GM12878 (cell line): ENCODE measurements at places on chromosomes 4 and X. TPM values are rescaled to one million over a fixed set of nuclear protein-coding genes. Genes with fewer than 3 reads are reported as not detected.
A peak's percentile ranks its signal among the peaks of the same experiment; 100 is the strongest.

DNA sequence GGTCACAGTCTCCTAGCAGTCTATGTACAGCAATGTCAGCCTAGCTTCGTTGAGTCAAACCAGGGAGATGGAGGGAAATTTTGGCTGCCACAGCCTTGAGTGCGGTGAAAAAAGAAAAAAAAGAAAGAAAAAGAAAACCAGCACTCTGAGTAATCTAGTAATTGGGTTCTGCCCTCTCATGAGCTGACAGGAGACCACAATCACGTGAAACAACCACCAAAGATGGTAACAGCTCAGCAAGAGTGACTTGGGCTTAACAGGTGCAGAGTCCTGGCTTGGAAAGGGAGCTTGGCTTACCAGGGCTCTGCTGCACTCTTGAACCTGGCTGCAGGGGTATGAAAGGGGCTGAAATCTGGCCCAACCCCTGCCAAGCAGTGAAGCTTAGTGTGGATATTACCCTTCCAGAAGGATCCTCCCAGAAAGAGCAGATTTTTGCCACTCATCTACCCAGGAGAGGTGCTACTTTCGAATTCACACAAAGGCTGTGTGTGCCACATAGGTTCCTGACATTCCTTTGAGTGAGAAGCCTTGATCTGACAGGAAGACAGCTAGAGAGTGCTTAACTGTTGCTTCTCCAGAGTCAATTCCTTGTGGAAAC, 350.3 kb downstream of the PTTG2 start:
- DNase-seq: peak; percentile 97

DNA sequence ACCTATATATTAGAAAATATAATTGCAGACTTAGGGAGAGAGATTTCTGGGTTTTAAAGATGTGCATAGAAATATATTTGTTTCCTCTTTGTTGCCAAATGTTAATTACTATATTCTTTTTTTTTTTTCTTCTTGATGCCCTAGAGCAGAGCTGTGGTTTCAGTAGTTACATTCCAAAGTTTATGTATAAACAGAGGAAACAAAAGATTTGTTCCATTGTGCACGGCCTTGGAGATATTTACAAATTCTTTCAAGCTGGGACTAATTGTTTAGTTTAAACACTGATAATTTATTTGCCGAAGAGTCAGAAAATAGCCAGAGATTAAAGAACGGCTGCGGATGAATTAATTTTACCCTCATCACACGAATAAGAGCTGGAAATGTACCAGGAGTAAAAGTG, 85.1 kb downstream of the USP46 start:
- DNase-seq: no peak

DNA sequence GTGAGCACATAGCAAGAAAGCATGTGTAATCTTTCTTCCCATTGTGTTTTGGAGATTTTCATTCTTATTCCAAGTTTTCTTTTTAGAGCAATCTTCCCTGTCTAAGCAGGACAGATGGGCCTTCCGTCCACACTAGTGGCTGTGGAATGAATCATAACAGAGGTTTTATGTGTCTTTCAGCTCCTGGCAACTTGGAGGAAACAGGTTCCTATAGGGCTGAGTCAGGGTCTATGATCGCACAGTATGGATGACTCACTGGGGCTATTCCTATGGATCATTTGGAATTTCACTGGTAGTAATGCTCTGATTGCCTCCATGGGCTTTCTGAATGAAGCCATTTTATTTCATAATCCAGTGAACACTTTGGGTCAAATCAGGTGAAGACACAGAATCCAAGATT, 51.8 kb upstream of the CBLL2 start:
- no peak for DNase-seq

GRCh38 chr4:121706595-121707021, 9.8 kb upstream of the ANXA5 start:
- DNase-seq: no peak

DNA sequence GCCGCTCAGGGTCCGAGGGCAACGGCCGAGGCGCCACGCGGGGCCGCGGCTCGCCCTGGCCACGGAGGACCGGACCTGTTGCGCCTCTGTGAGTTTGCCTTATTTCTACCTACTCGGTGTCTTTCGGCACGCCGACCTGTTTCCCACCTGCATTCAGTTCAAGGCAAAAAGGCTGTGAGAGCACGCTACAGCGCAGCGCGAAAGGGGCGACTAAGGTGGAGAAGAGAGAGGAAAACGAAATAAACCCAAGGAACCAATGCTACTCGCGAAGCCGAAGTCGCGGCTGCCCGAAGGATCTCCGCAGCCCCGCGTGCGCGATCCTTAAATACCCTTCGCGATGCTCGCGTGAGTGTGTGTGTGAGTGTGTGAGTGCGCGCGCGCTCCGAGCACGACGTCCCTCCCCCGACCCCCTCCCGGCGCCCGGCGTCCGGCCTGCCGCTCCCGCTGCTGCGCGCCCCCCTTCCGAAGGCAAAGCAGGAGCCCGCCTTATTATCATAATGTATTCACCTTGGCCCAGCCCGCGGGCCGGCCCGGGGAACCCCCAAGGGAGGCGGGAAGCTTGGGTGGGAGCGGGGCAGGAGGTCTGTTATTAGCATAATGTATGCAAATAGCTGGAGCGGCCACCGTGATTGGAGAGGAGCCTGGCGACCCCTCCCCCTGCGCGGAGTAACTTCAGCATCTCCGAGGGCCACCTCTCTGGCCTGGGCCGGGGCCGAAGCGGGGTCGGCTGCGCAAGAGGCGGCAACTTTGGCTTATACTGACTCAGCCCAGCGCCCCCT, at the start of gene COL25A1:
COL25A1 (minus strand) TSS at position 298 of the 779 bp plus-strand sequence.
- DNase-seq: no peak

DNA sequence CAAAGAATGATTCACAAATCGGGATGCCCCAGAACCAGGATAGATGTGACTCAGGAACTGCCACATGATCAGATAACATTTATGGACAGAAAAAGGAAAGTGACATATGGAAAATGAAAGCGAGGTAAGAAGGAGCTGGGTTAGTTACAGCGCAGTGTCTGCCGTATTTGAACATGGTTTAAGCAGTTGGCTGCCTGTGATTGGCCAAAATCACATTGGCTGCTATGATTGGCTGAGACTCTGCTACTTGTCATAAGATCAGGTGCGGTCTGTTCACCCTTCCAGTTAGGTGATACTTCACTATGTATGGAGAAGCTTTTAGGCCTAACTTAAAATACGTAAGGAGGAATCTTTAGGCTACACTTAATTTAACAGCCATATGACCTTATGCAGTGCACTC, 322.7 kb upstream of the HAND2 start:
- no peak for DNase-seq

DNA sequence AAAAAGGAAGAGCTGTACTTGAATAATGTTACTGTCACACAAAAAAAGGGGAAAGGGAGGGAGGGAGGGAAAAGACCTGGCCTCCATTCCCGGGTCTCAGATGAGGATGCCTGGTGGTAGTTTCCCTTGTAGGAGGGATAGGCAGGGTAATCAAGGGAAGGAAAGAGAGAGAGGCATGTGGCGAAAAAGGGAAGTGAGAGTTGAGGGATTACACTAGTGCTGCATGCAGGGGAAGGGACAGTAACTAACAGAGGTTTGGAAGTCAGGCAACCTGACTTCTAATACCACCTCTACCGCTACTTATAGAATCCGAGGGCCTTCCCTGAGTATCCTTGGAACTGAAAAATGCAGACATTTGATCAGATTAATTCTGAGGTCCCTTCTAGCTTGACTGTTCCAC, 821.7 kb upstream of the FTHL17 start:
- DNase-seq: no peak

GRCh38 chr4:142354041-142354440, 492.1 kb downstream of the INPP4B start:
- no peak for DNase-seq

GRCh38 chrX:101395789-101396188, 5.0 kb downstream of the RPL36A start:
- DNase-seq: no peak

DNA sequence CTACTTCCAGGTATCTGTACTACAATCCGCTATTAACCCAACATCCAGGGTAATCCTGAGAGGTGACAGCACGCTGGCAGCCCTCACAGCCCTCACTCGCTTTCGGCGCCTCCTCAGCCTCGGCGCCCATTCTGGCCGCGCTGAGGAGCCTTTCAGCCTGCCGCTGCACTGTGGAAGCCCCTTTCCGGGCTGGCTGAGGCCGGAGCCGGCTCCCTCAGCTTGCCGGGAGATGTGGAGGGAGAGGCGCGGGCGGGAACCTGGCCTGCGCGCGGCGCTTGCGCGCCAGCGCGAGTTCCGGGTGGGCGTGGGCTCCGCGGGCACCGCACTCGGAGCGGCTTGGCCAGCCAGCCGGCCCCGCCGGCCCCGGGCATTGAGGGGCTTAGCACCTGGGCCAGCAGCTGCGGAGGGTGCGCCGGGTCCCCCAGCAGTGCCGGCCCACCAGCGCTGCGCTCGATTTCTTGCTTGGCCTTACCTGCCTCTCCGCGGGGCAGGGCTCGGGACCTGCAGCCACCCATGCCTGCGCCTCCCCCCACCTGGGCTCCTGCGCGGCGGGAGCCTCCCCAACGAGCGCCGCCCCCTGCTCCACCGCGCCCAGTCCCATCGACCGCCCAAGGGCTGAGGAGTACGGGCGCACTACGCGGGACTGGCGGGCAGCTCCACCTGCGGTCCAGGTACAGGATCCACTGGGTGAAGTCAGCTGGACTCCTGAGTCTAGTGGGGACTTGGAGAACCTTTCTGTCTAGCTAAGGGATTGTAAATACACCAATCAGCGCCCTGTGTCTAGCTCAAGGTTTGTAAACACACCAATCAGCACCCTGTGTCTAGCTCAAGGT, 87.3 kb downstream of the PRSS12 start:
- DNase-seq: no peak

DNA sequence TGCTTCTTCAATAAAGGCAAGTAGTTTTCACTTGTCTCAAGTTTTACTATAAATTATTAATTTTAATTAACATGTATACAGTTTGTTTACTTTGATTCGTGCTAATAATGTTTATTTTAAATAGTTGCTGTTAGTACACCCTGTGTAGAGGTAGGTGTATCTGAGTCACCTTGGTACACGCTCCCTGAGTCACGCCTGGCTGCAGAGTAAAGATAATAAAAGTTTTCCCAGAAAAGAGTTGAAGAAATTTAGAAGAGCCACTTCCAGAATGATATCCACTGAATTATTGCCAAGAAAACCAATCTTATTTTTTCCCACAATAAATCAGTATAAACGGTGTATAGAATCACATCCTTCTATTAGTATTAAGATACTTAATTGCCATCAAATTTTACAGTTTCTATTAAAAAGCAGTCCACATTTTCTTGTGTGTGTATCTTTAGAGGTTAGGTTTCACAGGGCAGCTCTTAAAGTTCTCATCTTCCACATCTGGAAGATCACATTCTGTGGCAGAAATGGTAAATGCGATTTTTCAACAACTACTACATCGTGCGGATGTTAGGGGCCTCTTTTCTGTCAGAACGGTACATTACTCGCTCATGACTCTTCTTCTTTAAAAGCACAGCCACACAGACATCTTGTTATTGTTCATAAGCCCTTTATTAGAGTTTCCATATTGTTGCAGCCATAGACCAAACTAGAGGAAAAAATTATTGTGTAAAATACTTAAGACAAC, 55.4 kb downstream of the HADH start:
- no peak for DNase-seq

- no peak for DNase-seq
These were observed 131.2 kb downstream of the FRMPD4 start for GRCh38 chrX:12269484-12269883.

DNA sequence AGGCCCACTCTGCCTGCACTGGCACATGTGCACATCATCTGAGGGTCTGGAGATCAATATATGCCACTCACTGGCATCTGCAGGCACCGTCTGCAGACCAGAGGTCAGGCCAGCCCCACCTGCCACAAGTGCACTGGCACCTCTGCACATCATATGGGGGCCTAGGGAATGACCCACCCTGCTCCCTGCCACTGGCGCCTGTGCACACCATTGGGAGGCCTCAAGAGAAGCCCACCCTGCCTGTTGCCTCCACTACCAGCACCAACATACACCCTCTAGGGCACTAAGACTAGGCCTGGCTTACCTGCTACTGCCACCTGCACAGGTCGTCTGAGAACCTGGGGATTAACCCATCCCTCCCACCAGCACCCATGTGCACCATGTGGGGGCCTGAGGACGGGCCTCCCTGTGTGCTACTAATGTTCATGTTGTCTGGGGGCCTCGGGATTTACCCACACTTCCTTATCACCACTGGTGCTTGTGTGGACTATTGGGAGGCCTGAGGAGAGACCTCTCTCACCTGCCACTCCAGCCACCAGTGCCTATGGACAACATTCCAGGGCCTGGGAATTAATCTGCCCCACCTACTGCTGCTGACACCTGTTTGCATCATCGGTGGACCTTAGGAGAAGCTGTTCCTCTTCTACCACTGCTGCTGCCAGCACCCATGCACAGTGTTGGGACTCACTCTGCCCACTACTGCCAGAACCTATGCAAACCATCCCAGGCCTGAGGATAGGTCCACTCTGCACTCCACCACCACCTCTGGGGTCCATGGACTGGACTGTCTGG, 113.7 kb downstream of the REELD1 start:
- DNase-seq: no peak

- DNase-seq: no peak
These were observed 307.0 kb downstream of the ANK2 start for GRCh38 chr4:113356453-113356852.

DNA sequence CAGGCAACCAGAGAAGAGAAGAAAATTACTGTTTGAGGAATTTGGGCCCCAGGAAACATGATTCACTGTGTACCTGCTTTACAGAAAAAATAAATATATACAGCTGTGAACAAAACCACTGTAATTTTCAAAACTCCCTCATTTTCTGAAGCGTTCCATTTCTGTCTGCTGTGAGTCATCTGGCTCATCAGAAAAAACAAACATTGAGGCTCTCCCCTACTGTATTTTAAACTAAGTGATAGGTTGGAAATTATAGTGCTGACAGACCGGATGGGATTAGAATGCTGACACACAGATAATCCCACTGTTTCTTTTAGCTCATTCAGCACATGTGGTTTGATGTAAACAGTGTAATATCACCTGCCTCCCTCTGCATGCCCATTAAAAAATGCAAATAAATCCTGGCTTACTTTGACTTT, 847.0 kb downstream of the TRIML1 start:
- no peak for DNase-seq

DNA sequence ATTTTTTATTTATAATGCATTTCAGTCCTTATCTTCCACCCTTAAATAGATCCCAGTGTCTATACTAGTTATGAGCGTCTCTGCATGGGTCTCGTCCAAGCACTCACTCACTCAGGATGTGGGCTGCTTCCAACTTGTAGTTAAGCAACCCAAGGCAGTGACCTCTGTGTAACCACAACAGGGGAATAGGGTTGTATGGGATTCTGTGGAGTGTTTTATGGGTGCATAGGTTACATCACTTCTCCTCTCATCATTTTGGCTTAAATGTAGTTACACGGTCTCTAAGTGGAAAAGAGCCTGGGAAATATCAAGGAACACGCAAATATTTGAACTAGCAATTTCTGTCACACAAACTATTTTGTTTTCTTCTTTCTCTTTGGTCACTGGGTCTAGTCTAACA, 931.0 kb downstream of the STIM2 start:
- DNase-seq: no peak

- no peak for DNase-seq
These were observed 77.6 kb upstream of the RAB40AL start for GRCh38 chrX:102859550-102859871.

GRCh38 chrX:46461660-46462191, 83.5 kb downstream of the ZNF674 start:
- DNase-seq: peak; percentile 20

The CD38 gene
- 18.0 and 19.0 TPM in 2 replicates for total RNA-seq

The SMR3A gene
- total RNA-seq: not detected in 2 replicates

The MYL5 gene
- 12.0 and 13.8 TPM in 2 replicates for total RNA-seq

The FDCSP gene
- not detected in 2 replicates for total RNA-seq

The PAGE2 gene
- total RNA-seq: not detected in 2 replicates

The SPRY1 gene
- total RNA-seq: 0.56 and 0.67 TPM in 2 replicates

The HSFX2 gene
- total RNA-seq: not detected in 2 replicates

The TMEM187 gene
- total RNA-seq: 6.1 and 6.3 TPM in 2 replicates

The PDLIM3 gene
- not detected in 2 replicates for total RNA-seq
